ENCODE measurements at places on chromosomes 5 and 9.

DNA sequence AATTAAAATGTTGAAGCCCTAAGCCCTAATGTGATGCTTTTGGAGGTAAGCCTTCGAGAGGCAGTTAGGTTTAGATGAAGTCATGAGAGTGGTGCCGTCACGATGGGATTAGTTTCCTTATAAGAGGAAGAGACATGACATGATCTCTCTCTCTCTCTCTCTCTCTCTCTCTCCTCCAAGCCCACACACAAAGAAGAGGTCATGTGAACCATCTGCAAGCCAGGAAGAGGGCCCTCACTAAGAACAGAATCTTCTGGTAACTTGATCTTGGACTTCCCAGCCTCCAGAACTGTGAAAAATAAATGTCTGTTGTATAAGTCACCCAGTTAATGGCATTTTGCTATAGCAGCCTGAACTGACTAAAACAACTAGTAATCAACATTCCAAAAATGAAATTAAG, 175.5 kb downstream of the GNA14 start:
- DNase-seq, result no peak

GRCh38 chr9:126532951-126533925, 80.5 kb upstream of the LMX1B start:
- no peak for DNase-seq

DNA sequence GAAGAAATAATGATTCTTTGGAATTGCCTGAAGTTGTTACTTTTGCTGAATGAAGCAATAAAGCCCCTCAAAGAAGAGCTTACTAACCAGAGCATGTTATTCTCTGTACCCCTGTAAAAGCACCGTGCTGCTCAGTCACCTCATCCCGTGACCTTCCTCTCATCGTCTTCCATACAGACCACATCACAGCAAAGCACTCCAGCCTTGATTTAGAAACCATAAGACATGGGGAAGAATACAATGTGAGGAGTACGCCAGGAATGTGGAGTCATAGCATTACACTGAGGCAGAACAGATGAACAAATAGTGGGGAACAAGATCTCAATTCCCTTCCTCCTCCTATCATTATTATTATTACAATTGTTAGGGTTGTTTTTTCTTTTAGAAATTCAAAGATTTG, 49.1 kb downstream of the ERAP1 start:
- DNase-seq, result no peak

DNA sequence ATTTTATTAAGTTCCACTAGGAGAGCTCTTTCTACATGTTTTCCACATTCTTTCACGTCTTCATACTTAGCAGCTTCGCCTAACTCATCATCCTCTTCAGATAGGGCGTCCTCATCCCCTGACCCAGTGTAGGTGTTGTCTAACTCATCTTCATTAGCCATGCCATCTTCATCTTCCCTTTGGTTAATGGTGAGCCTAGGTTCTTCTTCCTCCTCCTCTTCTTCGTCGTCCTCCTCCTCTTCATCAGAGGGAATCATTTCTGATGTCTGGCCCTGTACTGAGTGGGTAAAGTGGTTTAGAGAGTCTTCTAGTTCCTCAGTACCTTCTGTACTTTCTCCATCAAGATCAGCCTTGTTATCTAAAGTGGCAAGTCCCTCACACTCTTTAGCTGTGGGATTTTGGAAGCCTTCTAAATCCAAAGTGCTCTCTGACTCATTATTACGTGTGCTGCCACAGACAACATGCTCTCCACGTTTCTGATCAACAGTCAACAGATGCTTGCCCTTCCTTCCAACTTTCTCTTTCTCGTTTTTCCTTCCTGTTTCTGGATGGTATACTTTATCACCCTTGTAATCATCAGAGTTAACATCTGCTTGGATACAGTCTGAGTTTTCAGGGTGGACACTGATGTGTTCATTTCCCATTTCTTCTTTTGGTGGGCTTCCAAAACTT, 31.1 kb downstream of the TUT7 start:
- no peak for DNase-seq

All from nephron progenitor cell (in vitro differentiated cells).